ENCODE measurements at places on chromosomes 13 and 19.

DNA sequence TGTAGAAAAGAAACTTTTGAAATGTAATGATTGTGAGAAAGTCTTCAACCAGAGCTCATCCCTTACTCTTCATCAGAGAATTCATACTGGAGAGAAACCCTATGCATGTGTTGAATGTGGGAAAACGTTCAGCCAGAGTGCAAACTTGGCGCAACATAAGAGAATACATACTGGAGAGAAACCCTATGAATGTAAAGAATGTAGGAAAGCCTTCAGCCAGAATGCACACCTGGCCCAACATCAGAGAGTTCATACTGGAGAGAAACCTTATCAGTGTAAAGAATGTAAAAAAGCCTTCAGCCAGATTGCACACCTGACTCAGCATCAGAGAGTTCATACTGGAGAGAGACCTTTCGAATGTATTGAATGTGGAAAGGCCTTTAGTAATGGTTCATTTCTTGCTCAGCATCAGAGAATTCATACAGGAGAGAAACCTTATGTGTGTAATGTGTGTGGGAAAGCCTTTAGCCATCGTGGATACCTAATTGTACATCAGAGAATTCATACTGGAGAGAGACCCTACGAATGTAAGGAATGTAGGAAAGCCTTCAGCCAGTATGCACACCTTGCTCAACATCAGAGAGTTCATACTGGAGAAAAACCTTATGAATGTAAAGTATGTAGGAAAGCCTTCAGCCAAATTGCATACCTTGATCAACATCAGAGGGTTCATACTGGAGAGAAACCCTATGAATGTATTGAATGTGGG is 19.3 kb downstream of the ZNF583 start:
- DNase-seq: no peak

GRCh38 chr13:20465218-20465879 is 60.3 kb downstream of the CRYL1 start:
- no peak for DNase-seq

DNA sequence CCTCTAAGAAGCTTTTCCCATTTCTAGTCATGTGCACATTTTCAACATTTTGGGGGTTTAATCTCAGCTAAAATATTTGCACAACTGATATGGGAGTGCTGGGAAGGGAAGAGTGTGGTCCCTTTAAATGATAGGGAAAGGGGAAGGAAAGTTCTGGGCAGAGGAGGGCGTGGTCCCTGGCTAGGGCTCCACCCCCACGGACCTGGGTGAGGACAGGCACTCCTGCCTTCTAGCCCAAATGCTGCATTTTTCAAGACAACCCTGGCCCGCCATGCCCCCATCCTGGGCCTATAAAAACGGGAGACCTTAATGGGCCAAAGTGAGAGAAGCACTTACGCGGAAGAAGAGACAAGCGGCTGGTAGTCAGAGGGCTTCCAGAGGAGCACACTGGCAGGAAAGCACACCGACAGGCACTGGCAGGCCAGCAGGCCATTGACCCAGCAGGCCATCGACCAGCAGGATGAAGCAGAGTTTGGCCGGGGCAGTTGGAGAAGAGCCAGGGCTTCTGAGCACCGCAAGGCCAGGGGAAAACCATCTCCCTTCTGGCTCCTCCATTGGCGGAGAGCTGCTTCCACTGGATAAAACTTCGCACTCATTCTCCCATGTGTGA is 266.7 kb downstream of the SPRY2 start:
- DNase-seq: no peak

- no peak for DNase-seq
Measured at GRCh38 chr13:114148521-114148855, 16.1 kb upstream of the RASA3 start.

- DNase-seq: no peak
Measured at GRCh38 chr13:26539738-26540292, 17.7 kb upstream of the WASF3 start.
